ENCODE measurements at places on chromosomes 4 and X. TPM values are rescaled to one million over a fixed set of nuclear protein-coding genes. Genes with fewer than 3 reads are reported as not detected.

GRCh38 chrX:118742176-118742575, 14.8 kb downstream of the IL13RA1 start:
- no peaks in the 10 kb centered on the region for H3K27me3 ChIP-seq
- no peak overlapping the region for H3K4me3 ChIP-seq
- peaks cover 3% of the 10 kb centered on the region for H3K4me1 ChIP-seq
- peaks cover 5% of the 10 kb centered on the region for H3K36me3 ChIP-seq
- no peak for DNase-seq

GRCh38 chr4:139129206-139129605, 47.8 kb downstream of the ELF2 start:
- no peak overlapping the region for H3K27ac ChIP-seq
- no peak overlapping the region for H3K4me3 ChIP-seq
- H3K27me3 ChIP-seq, result no peaks in the 10 kb centered on the region
- peaks cover 4% of the 10 kb centered on the region for H3K36me3 ChIP-seq
- H3K4me1 ChIP-seq, result no peaks in the 10 kb centered on the region

- H3K36me3 ChIP-seq, result no peaks in the 10 kb centered on the region
- no peak overlapping the region for H3K4me3 ChIP-seq
- DNase-seq, result no peak
- no peaks in the 10 kb centered on the region for H3K4me1 ChIP-seq
- H3K27me3 ChIP-seq, result peaks cover 3% of the 10 kb centered on the region
- no peak overlapping the region for H3K27ac ChIP-seq
Measured at GRCh38 chr4:72969976-72970375, 99.5 kb downstream of the COX18 start.

GRCh38 chrX:134716620-134717012, 58.3 kb upstream of the PLAC1 start:
- no peaks in the 10 kb centered on the region for H3K36me3 ChIP-seq
- H3K4me3 ChIP-seq, result no peak overlapping the region
- H3K4me1 ChIP-seq, result peaks cover 3% of the 10 kb centered on the region
- DNase-seq, result no peak
- no peaks in the 10 kb centered on the region for H3K27me3 ChIP-seq

DNA sequence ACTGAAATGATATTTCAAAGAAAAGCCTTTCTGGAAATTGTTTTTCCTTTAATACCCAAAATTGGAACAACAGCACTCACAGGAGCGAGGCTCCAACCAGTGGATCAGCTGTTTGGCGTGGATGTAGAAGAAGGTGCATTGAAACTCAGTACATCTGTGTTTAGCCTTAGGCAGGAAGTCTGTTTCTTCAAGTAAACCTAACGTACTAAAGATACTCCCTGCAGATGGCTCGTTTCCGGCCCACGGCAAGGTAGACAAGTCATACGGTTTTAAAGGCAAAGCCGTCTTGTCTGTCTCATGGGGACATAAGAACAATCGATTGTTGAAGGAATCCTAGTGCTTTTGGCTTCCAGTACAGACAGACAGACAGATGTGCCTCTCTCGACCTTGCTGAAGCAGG, 50.0 kb upstream of the CLCN4 start:
- peak overlapping the region; percentile 99 for H3K27ac ChIP-seq
- peaks cover 25% of the 10 kb centered on the region for H3K36me3 ChIP-seq
- peak overlapping the region; percentile 35 for H3K4me3 ChIP-seq
- peaks cover 89% of the 10 kb centered on the region for H3K4me1 ChIP-seq
- no peak for DNase-seq

Gene MAGEE1
- 3.3 TPM for total RNA-seq

Gene IL2RG
- total RNA-seq, result 264 TPM

DNA sequence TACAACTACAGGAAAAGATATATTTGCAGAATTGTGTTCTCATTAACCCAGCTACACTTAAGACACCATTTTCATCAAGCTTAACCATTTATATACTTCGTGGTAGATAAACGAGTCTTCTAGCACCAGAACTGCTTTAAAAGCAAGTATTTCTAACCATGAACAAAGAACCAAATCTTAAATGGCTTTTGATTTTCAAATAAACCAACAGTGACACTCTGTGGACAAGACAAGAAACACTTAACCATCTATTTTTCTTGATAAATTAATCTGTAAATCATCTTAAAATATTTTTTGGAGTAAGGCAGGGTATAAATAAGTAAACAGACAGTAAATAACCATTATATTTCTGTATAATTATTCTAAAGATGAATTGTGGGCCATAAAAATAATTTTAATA, 10.2 kb downstream of the BEND2 start:
- H3K4me3 ChIP-seq, result no peak overlapping the region
- no peaks in the 10 kb centered on the region for H3K27me3 ChIP-seq
- no peaks in the 10 kb centered on the region for H3K36me3 ChIP-seq
- H3K27ac ChIP-seq, result no peak overlapping the region
- H3K4me1 ChIP-seq, result no peaks in the 10 kb centered on the region
